Omental fat pad (tissue), 4 donors: ENCODE measurements at places on chromosomes 1 and 21. TPM values are rescaled to one million over a fixed set of nuclear protein-coding genes. Genes with fewer than 3 reads are reported as not detected.

DNA sequence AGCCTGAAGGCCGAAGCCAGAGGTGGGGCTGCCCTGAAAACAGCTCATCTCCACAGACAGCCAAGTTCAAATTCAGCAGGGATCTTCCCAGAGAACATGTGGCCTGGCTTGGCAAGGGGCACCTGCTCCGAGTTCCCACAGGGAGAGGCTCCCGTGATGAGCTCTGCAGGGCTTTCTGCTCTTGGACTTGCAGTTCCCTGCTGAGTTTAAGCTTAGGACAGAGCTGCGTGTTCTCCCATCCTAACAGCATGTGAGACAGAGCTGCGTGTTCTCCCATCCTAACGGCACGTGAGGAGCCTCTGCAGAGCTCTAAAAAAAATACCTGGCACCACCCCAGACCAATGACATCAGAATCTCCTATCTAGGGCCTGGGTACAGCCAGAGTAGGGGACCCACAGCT is 113.0 kb upstream of the VAMP3 start:
- no peak for DNase-seq

DNA sequence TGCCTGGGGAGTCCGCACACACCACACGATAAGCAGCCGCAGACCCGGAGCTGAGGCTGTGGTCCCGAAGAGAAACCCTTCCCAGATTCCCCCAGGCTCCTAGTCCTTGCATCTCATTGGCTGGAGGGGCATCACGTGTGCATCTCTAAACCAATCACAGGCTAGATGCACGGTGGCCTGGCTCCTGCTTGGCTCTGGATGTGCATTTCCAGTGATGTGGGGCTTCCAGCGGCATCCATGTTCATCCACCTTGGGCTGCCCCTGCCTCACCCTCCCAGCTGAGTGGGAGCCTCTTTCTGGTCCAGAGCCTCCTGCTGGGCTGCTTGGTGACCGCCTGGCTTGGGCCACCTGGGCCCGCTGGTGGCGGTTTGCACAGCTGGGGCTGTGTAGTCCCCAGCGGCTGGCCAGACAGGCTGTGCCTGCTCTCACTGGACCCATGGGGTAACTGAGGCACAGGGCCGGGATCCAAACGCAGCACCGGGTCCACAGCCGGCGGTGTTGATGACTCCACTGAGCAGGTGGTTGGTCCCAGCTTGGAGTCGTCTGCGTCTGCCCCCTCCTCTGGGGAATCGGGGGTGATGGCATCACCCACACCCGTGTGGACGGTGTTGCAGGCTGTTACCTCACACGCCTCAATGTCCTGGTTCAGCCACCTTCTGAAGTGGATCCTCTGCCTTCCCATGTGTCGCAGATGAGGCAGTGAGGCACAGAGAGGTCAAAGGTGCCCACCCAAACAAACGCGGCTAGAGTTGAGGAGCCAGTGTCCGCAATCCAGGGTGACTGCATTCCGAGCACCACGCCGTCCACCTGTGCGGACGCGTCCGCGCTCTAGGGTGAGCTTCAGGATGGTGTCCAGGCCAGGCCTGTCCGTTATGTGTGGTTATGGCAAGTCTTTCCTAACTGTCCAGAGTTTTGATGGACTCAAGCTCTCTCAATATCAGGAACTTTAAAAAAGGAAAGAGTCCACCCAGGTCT is 41.3 kb downstream of the COL6A1 start:
- DNase-seq, result no peak

GRCh38 chr1:226829105-226829504 is 41.3 kb upstream of the PSEN2 start:
- DNase-seq, result no peak

The OR14A16 gene
- not detected for total RNA-seq

- no peak for DNase-seq
Measured at GRCh38 chr1:2213576-2214505, 14.3 kb upstream of the SKI start.

The ZNF695 gene
- total RNA-seq, result 0.95 TPM

The PCAT6 gene
- not detected for total RNA-seq

- no peak for DNase-seq
Measured at GRCh38 chr1:40267767-40268187, 9.7 kb downstream of the ZMPSTE24 start.

The KLHDC8A gene
- total RNA-seq, result not detected

The LCE2A gene
- not detected for total RNA-seq

- DNase-seq, result no peak
Measured at GRCh38 chr21:31880816-31881215, 8.0 kb downstream of the HUNK start.

DNA sequence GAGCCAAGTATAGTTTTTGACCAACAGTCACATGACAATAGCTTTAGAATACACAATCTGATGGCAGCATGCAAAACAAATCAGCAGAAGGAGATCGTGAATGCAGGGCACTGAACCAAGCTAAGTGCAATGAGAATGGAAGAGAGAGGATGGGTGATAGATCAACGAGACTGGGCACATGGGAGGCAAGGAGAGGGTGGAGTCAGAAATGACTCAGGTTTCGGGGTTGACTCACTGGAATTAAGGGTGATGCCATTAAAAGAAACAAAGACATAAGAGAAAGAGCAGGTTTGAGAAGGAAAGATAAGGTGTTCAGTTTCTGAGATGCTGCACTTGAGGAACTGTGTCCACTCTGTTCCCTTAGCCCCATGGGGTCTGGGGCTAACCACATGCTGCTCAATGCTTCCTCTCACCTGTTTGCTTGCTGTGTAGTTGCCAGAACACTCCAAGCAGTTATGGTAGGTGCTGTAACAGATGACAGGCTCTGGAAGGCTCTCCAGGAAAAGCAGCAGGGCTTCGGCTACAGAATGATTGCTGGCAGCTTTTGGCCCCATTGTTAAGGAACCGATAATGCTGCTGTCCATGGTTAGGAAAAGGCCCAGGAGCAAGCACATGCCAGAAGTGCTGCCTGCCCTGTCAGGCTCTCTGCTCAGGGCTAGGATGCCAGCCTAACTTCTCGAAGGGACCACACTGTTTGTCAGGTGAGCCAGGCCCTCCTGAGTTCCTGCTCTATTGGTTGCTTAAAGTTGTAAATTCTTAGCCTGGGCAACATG is 6.1 kb upstream of the MTF1 start:
- no peak for DNase-seq

GRCh38 chr1:8427986-8428385 is 110.1 kb downstream of the SLC45A1 start:
- DNase-seq, result no peak
